ENCODE measurements at places on chromosomes 11 and 22.
A peak's percentile ranks its signal among the peaks of the same experiment; 100 is the strongest.

DNA sequence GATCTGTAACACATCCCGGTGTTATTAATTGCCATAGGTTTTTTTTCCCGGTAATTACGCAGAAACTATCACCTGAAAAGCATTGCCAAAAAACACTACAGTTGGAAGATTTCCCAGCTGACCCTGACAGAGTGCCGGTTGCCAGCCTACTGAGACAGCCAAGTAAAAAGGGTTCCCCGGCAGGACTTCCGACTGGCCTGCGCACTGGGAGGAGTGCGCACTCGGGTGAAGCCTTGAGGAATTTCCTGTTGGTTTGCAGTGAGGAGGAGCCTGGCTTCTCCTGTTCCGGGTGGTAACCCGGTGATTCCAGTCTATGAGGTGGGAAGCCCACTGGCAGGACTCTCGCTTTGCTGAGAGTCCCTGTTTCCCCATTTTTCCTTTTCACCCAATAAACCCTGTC lies 52.1 kb downstream of the CNTF start:
- DNase-seq, result no peak

DNA sequence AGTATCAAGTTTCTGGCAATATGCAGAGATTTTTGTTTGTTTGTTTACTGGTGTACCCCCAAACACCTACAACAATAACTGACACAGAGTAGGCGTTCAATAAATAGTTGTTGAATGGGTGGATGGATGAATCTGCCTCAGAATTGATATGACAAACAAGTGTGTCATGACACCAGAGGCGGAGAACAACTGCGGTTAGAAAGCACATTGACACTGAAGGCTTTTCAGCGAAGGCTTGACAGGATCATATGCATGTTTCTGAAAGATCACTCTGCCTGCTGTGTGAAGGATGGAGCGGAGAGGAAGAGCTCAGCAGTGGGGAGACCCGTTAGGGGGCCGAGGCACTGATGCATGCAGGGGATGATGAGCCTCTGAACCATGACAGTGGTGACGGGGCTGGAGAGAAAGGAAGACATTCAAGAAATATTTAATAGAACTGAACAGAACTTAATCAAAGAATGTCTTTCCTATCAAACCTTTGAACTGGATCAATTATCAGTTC lies 108.5 kb upstream of the USP47 start:
- no peak for DNase-seq

- DNase-seq, result peak; percentile 44
Observed at GRCh38 chr11:128865490-128865889, 1.6 kb downstream of the KCNJ1 start.

- no peak for DNase-seq
Observed at GRCh38 chr11:64035081-64035524, 628 bp upstream of the FLRT1 start.
